ENCODE measurements at places on chromosomes 2 and 18. TPM values are rescaled to one million over a fixed set of nuclear protein-coding genes. Genes with fewer than 3 reads are reported as not detected.

CELF4 gene
- total RNA-seq = not detected

ANKRD44 gene
- total RNA-seq = 19.0 TPM

DSG1 gene
- not detected for total RNA-seq

GPR39 gene
- 0.98 TPM for total RNA-seq
